ENCODE measurements at places on chromosomes 6 and 20.

DNA sequence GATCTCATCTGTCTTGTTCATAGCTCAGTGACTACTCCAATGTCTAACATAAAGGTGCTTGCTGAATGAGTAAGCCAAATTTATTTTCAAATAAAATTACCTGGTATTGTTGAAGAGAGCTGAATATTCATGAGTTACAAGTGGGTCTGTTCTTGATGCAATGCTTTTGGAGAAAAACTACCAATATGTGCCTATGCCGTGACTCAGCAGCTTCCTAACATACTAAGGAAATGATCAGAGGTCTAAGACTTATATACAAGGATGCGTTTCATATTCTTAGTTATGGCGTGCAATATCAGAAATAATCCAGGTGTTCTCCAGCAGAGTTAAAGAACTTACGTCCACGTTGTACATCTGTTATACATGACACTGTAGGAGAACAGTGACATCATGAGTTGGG, 5.1 kb downstream of the FAM120B start:
- H3K4me1 ChIP-seq, result peaks cover 68% of the 10 kb centered on the region
- no peaks in the 10 kb centered on the region for H3K27me3 ChIP-seq
- H3K27ac ChIP-seq, result no peak overlapping the region

DNA sequence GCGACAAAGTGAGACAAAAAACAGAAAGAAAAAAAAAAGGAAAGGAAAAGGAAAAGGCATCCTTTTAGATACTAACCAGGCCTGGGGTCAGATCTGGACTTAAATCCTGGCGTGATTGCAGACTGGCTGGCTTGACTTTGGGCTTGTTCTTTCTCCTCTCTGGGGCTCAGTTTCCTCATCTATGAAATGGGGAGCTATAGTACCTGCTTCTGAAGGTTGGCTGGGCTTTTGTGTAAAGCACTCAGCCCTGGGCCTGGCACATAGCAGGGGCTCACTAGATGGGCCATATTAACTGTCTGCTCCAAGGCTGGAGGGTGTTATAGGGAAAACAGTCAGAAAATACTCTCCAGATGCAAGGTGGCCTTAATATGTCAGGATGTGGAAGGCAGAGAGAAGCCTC, 1.2 kb upstream of the R3HDML start:
- no peak overlapping the region for H3K27ac ChIP-seq
- no peak overlapping the region for H3K4me3 ChIP-seq
- no peak for ATAC-seq
- H3K36me3 ChIP-seq, result no peaks in the 10 kb centered on the region

- no peaks in the 10 kb centered on the region for H3K36me3 ChIP-seq
- no peak overlapping the region for H3K27ac ChIP-seq
- ATAC-seq, result no peak
- no peak overlapping the region for H3K4me3 ChIP-seq
- no peaks in the 10 kb centered on the region for H3K4me1 ChIP-seq
These were observed 92.0 kb upstream of the PAX1 start for GRCh38 chr20:21613512-21613911.

- no peaks in the 10 kb centered on the region for H3K36me3 ChIP-seq
- H3K27ac ChIP-seq, result no peak overlapping the region
- no peak overlapping the region for H3K4me3 ChIP-seq
- H3K4me1 ChIP-seq, result peaks cover 2% of the 10 kb centered on the region
- no peak for ATAC-seq
These were observed 6.5 kb downstream of the PTPRK start for GRCh38 chr6:128513878-128514277.

DNA sequence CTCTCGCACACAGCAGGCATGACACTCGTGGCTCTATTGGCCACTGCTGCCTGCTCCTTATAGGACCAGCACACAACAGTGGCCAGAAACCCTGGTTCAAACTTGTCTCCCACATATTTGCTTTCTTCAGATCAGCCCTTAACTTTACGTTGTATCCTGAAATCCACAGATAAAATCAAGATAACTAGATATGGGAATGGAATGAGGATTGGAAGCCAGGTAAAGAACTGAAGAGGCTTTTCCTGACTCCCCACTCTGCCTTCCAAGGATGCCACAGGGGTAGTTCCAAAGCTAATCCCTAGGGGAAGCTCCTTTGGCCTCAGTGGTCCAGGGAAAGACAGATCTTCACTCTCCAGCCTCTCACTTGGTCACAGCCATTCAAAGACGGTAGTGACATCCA, 86.5 kb downstream of the INSM1 start:
- ATAC-seq, result no peak
- peaks cover 28% of the 10 kb centered on the region for H3K4me1 ChIP-seq
- H3K4me3 ChIP-seq, result no peak overlapping the region
- no peak overlapping the region for H3K27ac ChIP-seq
- peaks cover 21% of the 10 kb centered on the region for H3K36me3 ChIP-seq

DNA sequence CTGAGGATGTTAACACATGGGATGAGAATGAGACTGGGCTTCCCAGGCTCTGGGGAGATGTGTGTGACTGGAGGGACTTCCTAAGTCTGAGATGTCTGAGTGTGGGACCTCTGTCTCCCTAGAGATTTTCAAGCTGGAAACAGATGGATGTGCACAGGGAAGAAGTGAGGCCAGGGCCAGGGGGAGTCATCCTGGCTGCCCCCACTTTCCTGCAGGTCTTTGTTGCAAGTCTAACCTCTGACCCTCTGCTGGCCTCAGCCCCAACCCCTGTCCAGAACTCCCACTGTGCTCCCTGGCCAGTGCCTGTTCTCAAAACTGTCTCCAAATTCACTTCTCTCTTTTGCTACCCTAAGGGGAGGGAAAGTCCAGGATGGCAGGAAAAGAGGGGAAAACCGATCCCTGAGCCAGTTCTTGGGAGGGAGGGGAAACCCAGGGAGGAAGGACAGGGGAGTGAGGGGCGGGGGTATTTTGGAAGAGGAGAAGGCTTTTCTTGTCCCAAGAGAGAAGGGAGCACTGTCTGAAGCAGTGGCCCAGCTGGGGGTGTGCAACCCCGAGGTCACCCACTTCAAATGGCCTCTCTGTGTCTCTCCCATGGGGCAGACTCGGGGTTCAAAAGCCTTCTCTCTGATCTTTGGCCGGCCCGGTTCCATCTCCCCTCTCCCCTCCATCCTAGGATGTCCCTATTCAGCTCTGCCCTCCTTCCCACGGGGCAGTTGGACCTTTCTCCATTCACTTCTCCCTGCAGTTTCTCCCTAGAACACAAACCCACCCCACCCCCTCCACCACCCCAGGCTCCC, 3.1 kb downstream of the PPP1R18 start:
- ATAC-seq, result no peak
- H3K27me3 ChIP-seq, result no peaks in the 10 kb centered on the region
- peak overlapping the region; percentile 89 for H3K4me3 ChIP-seq
- peak overlapping the region; percentile 86 for H3K27ac ChIP-seq
- H3K4me1 ChIP-seq, result peaks cover 66% of the 10 kb centered on the region

- H3K4me3 ChIP-seq, result no peak overlapping the region
- H3K4me1 ChIP-seq, result no peaks in the 10 kb centered on the region
- no peak for ATAC-seq
- H3K27me3 ChIP-seq, result no peaks in the 10 kb centered on the region
- no peak overlapping the region for H3K27ac ChIP-seq
- H3K36me3 ChIP-seq, result peaks cover 52% of the 10 kb centered on the region
These were observed 14.8 kb upstream of the MTG2 start for GRCh38 chr20:62168061-62168460.

- no peak overlapping the region for H3K4me3 ChIP-seq
- H3K36me3 ChIP-seq, result no peaks in the 10 kb centered on the region
- no peak overlapping the region for H3K27ac ChIP-seq
These were observed 738.4 kb downstream of the KIF16B start for GRCh38 chr20:15834857-15835256.

- H3K27ac ChIP-seq, result peak overlapping the region; percentile 42
- ATAC-seq, result peak; percentile 37
- H3K4me1 ChIP-seq, result peaks cover 36% of the 10 kb centered on the region
- peak overlapping the region; percentile 80 for H3K4me3 ChIP-seq
- H3K27me3 ChIP-seq, result peaks cover 10% of the 10 kb centered on the region
- peaks cover 14% of the 10 kb centered on the region for H3K36me3 ChIP-seq
These were observed 2.2 kb downstream of the C20orf204 start for GRCh38 chr20:64038224-64038564.

GRCh38 chr20:22490287-22491193, 93.8 kb downstream of the FOXA2 start:
- no peaks in the 10 kb centered on the region for H3K4me1 ChIP-seq
- no peak overlapping the region for H3K4me3 ChIP-seq
- no peak for ATAC-seq
- H3K36me3 ChIP-seq, result no peaks in the 10 kb centered on the region

DNA sequence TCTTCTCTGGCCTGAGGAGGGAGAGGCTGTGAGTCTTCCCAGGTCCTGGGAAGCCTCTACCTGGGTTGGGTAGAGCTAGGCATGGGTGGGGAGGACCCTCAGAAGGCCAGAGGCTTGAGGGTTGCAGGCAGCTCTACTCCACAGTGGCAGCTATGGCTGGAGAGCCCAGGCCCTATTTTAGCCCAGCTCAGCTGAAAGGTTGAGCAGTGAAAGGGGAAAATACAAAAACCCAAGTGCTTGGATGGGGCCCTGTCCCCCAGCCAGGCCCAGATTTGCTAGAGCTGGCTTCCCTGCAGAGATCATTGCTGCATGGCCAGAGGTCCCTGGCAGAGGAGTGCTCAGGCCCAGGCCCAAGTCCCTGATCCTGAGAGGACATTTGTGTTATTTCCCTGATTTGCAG, 45.7 kb downstream of the SUN5 start:
- H3K36me3 ChIP-seq, result peaks cover 25% of the 10 kb centered on the region
- H3K27ac ChIP-seq, result no peak overlapping the region
- no peak for ATAC-seq
- H3K27me3 ChIP-seq, result peaks cover 9% of the 10 kb centered on the region
- H3K4me3 ChIP-seq, result no peak overlapping the region

GRCh38 chr20:39136798-39137197, 174.7 kb downstream of the DHX35 start:
- no peak overlapping the region for H3K4me3 ChIP-seq
- no peak overlapping the region for H3K27ac ChIP-seq
- H3K27me3 ChIP-seq, result peaks cover 34% of the 10 kb centered on the region

DNA sequence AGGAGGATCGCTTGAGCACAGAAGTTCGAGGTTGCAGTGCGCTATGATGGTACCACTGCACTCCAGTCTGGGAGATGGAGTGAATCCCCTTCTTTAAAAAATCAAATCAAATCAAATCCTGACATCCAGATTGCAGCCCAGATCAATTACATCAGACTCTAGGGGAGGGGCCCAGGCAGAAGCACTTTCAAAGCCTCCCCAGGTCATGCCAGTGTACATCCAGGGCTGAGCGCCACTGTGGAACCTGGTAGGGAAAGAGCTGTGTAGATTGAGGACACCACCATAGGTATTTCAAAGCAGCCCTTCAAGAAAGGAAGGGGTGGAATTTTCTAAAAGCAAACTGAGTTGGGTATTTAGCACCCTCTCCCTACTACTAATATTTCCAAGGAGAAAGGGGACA, 89.5 kb downstream of the PRND start:
- peaks cover 100% of the 10 kb centered on the region for H3K4me1 ChIP-seq
- H3K27ac ChIP-seq, result peak overlapping the region; percentile 96
- H3K4me3 ChIP-seq, result peak overlapping the region; percentile 84
- ATAC-seq, result no peak
- no peaks in the 10 kb centered on the region for H3K27me3 ChIP-seq

- H3K27ac ChIP-seq, result no peak overlapping the region
- no peak overlapping the region for H3K4me3 ChIP-seq
- no peaks in the 10 kb centered on the region for H3K27me3 ChIP-seq
- no peak for ATAC-seq
These were observed 212.6 kb downstream of the MAFB start for GRCh38 chr20:40476461-40476860.

GRCh38 chr6:23589811-23590210, 536.2 kb upstream of the NRSN1 start:
- H3K4me1 ChIP-seq, result no peaks in the 10 kb centered on the region
- no peak for ATAC-seq
- H3K27ac ChIP-seq, result no peak overlapping the region
- no peaks in the 10 kb centered on the region for H3K27me3 ChIP-seq

DNA sequence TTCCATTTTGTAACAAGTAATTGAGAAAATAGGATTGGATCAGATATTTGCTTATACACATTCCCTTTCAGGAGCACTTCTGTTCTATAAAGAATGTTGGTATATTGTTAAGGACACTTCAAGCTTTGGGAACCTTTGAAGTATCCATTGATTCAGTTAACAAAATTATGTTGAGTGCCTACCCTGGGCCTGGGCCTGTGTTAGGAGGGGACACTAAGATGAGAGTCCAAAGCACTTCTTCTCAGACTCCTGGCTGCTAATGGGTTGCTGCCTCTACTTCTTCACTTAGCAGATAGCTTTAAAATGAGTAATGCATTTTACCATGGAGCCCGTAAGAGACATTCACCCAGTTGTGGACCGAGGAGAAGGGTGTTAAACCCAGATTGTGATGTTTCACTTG, 40.3 kb downstream of the PTPN1 start:
- H3K36me3 ChIP-seq, result peaks cover 49% of the 10 kb centered on the region
- no peaks in the 10 kb centered on the region for H3K27me3 ChIP-seq
- H3K4me3 ChIP-seq, result no peak overlapping the region
- no peaks in the 10 kb centered on the region for H3K4me1 ChIP-seq

DNA sequence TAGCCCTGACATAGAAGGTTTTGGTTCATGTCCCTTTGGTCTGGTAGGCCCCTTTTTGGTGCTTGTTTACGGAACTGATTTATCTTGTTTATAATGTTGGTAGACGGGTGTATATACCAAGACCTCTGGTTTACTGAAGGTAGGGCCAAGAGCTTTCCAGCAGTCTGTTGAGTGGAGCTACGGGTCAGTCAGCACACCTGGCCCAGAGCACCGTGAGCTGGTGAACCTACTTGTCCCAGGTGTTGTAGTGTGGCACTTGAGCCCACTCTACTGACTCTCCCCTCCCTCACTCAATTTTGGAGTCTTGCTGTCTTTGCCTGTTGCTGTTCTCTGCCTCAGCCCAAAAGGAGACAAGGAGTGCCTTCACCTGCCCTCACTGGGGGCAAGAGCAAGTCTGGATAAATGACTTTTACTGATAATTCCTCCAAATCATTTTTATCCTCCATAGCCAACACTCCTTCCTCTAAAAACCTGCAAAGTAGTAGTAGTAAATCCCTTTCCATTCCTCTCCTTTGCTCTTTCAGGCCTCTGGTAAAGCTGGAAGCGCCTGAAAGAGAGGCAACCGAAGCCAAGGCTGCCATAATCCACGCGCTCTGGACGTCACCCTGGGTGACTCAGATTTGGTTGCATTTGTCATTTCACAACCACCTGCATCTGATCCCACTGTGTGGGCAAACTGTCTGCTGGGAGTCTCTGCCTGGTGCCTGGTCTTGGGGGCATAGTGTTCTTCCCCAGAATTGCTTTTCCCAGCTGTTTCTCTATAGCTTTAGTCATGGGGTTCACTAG, 22.2 kb downstream of the RREB1 start:
- peak; percentile 72 for ATAC-seq
- no peaks in the 10 kb centered on the region for H3K27me3 ChIP-seq
- peaks cover 85% of the 10 kb centered on the region for H3K4me1 ChIP-seq
- H3K27ac ChIP-seq, result peak overlapping the region; percentile 73
- peaks cover 31% of the 10 kb centered on the region for H3K36me3 ChIP-seq

GRCh38 chr6:95517568-95517967, 59.8 kb upstream of the MANEA start:
- no peaks in the 10 kb centered on the region for H3K4me1 ChIP-seq
- H3K27me3 ChIP-seq, result no peaks in the 10 kb centered on the region
- H3K36me3 ChIP-seq, result no peaks in the 10 kb centered on the region
- no peak overlapping the region for H3K4me3 ChIP-seq
- H3K27ac ChIP-seq, result no peak overlapping the region
- no peak for ATAC-seq

Data from stimulated activated memory B cell treated with anti-CD40 and anti-IgM and Interleukin-4, amounts not matched to agents 10 μg/mL and 1 μg/mL and 100 μg/mL, for 72 hours (primary cell).